Endothelial cell of umbilical vein (primary cell): ENCODE measurements at places on chromosomes 4 and X. TPM values are rescaled to one million over a fixed set of nuclear protein-coding genes. Genes with fewer than 3 reads are reported as not detected.
A peak's percentile ranks its signal among the peaks of the same experiment; 100 is the strongest.

Gene FAM184B
- not detected in 2 replicates for total RNA-seq

Gene SLC7A11
- total RNA-seq, result 79.3 and 82.7 TPM in 2 replicates

Gene USP26
- not detected in 2 replicates for total RNA-seq

Gene ETDB
- not detected in 2 replicates for total RNA-seq

Gene NUDT10
- not detected in 2 replicates for total RNA-seq

DNA sequence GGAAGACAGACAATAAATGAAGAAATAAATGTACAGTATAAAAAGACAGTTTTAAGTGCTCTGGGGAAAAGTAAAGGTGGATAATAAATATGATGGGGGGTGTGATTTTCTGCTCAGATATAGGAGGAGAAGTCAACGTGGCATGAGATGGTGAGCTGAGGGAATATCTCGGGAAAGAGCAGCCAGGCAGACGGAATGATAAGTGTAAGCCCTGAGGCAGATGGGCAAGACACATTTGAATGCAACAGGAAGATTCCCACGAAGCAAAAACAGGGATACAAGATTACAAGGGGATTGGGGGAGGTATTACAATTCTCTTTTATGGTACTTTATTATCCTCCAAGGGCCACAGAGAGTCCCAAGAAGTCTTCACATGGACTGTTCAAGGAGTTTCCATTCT, 11.1 kb downstream of the ANXA3 start:
- H3K27me3 ChIP-seq, result no peaks in the 10 kb centered on the region
- DNase-seq, result no peak
- H3K27ac ChIP-seq, result no peak overlapping the region

GRCh38 chrX:20124964-20125363, 8.3 kb upstream of the MAP7D2 start:
- no peaks in the 10 kb centered on the region for H3K4me1 ChIP-seq
- no peak overlapping the region for H3K4me3 ChIP-seq
- H3K27me3 ChIP-seq, result no peaks in the 10 kb centered on the region
- no peak for DNase-seq
- H3K36me3 ChIP-seq, result no peaks in the 10 kb centered on the region

- H3K4me3 ChIP-seq, result no peak overlapping the region
- no peaks in the 10 kb centered on the region for H3K4me1 ChIP-seq
- H3K36me3 ChIP-seq, result no peaks in the 10 kb centered on the region
- no peaks in the 10 kb centered on the region for H3K27me3 ChIP-seq
These were observed 76.3 kb upstream of the PACRGL start for GRCh38 chr4:20623939-20624338.

- no peaks in the 10 kb centered on the region for H3K4me1 ChIP-seq
- H3K4me3 ChIP-seq, result no peak overlapping the region
- no peaks in the 10 kb centered on the region for H3K27me3 ChIP-seq
- H3K36me3 ChIP-seq, result no peaks in the 10 kb centered on the region
These were observed 6.8 kb upstream of the ACSL4 start for GRCh38 chrX:109739625-109740432.

- H3K36me3 ChIP-seq, result no peaks in the 10 kb centered on the region
- no peaks in the 10 kb centered on the region for H3K4me1 ChIP-seq
- H3K27ac ChIP-seq, result no peak overlapping the region
- H3K4me3 ChIP-seq, result no peak overlapping the region
These were observed 105.8 kb downstream of the RNF150 start for GRCh38 chr4:141027421-141027820.

DNA sequence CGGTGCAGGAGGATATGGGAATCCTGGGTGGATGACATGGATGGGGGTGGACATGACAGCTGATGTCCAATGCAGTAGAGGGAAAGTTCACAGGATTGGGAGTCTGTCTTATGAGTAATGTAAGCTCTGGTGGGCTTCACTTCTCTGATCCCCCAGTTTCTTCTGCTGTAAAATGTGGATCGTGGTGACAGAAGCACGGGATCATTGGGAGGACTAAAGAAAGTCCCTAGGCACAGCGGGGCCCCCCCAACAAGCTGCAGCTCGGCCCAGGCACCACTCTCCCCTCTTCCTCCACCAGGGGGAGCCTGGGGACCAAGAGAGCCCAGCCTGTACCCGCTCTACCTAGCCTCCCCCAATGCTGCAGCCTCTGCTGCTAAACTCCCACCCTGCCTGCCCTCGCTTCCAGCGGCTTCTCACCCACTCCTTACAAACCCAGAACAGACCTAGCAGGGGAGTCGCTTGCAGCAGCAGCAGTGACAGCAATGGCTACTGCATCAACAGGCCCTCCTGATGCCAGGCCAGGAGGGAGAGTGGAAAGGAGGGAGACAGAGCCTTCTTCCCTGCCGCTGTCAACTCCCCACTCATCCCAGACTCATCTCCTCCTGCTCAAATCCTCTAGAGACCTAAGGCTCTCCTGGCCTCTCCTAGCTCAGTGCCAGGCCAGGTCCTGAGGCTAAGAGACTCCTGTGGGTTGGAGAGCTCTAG, 36.1 kb upstream of the IQSEC2 start:
- no peak overlapping the region for H3K4me3 ChIP-seq
- H3K27ac ChIP-seq, result no peak overlapping the region
- H3K4me1 ChIP-seq, result peaks cover 13% of the 10 kb centered on the region
- no peaks in the 10 kb centered on the region for H3K36me3 ChIP-seq
- peak; percentile 27 for DNase-seq
- peaks cover 34% of the 10 kb centered on the region for H3K27me3 ChIP-seq

DNA sequence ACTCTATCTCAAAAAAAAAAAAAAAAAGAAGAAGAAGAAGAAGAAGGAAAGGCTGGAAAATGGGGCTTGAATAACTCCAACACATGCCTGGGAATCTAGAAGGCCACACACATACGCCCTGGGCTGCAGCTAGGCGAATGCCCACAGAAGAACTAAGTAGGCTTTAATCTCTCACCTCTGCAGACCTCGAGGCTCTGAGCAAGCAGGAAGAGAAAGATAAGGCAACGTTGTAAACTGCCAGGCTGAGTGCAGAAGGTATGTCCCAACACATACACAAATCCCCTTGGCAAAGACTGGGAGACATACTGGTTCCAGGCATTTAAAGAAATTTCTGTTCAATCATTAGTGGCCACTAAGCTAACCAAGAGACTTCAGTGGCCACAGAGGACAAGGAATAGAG, 18.4 kb downstream of the SLC38A5 start:
- H3K36me3 ChIP-seq, result no peaks in the 10 kb centered on the region
- H3K4me3 ChIP-seq, result no peak overlapping the region
- H3K27ac ChIP-seq, result no peak overlapping the region
- no peaks in the 10 kb centered on the region for H3K27me3 ChIP-seq

DNA sequence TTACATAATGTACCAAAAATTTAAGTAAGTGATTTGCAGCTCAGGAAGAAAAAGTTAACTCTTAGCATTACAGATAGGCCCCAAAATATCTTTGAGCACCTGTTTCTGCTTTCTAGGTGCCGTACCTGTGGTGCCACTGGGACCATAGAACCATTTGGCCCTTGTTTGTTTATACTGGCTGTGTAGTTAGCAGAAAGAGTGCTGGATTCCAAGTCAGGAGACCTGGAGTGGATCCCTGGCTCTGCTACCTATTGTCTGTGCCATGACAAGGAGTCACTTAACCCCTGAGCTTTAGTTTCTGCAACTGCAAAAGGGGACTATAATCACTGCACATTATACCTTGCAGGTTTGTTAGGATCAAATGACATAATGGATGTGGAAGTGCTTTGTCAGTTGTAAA, 137.8 kb upstream of the GPR101 start:
- DNase-seq, result no peak
- no peaks in the 10 kb centered on the region for H3K4me1 ChIP-seq
- H3K4me3 ChIP-seq, result no peak overlapping the region
- H3K27ac ChIP-seq, result no peak overlapping the region

- no peak overlapping the region for H3K27ac ChIP-seq
- H3K4me1 ChIP-seq, result no peaks in the 10 kb centered on the region
- H3K27me3 ChIP-seq, result no peaks in the 10 kb centered on the region
- no peak for DNase-seq
These were observed 45.0 kb downstream of the PDHA1 start for GRCh38 chrX:19388741-19389140.

- H3K4me3 ChIP-seq, result no peak overlapping the region
- H3K4me1 ChIP-seq, result no peaks in the 10 kb centered on the region
- no peak overlapping the region for H3K27ac ChIP-seq
- no peaks in the 10 kb centered on the region for H3K36me3 ChIP-seq
- H3K27me3 ChIP-seq, result peaks cover 1% of the 10 kb centered on the region
These were observed 44.8 kb upstream of the TMEM150C start for GRCh38 chr4:82606622-82607021.

DNA sequence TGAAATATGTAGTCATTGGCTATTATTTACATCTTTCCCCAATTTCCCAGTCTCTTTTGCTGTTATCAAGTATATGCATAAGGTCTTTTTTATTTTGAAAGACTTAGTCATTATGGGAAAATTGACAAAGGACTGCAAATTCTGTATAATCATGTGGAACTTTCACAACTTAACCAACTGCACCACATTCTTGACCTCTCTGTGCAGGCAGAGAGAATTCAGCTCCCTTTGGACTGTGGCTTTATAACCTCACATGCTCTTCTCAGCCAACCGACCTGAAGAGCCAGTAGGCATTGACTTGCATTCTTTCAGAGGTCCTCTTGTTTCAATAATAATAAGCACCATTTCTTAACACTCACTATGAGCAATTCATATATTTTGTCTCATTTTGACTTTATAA, 66.9 kb downstream of the ANXA3 start:
- peaks cover 9% of the 10 kb centered on the region for H3K4me1 ChIP-seq
- H3K27me3 ChIP-seq, result no peaks in the 10 kb centered on the region
- DNase-seq, result no peak
- H3K36me3 ChIP-seq, result no peaks in the 10 kb centered on the region

GRCh38 chr4:165678236-165678935, 194.7 kb upstream of the TLL1 start:
- no peak for DNase-seq
- no peak overlapping the region for H3K27ac ChIP-seq
- H3K27me3 ChIP-seq, result no peaks in the 10 kb centered on the region
- no peak overlapping the region for H3K4me3 ChIP-seq
- no peaks in the 10 kb centered on the region for H3K36me3 ChIP-seq
- peaks cover 5% of the 10 kb centered on the region for H3K4me1 ChIP-seq

GRCh38 chrX:17459661-17460060, 84.7 kb downstream of the NHS start:
- no peaks in the 10 kb centered on the region for H3K4me1 ChIP-seq
- H3K27ac ChIP-seq, result no peak overlapping the region
- no peak for DNase-seq

GRCh38 chr4:22072240-22072639, 123.7 kb upstream of the KCNIP4 start:
- H3K4me1 ChIP-seq, result no peaks in the 10 kb centered on the region
- H3K36me3 ChIP-seq, result no peaks in the 10 kb centered on the region
- no peak overlapping the region for H3K27ac ChIP-seq

DNA sequence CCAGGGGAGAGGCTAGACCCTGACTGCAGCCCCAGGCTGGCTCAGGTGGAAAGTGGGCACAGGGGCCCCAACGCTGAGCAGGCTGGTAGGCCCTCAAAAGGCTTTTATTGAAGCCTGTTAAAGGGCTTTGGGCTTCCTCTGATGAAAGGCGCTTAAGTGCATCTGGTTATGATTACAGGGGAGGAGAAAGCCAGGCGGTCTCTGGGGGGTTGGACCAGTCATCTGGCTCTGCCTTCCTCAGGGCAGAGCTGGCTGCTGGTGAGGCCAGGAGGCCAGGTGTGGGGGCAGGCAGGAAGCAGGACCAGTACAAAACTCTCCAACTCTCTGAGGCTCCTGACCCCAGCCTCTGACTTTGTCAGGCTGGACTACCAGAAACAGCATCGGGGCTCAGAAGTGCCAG, 68.8 kb upstream of the BCOR start:
- no peaks in the 10 kb centered on the region for H3K36me3 ChIP-seq
- H3K4me1 ChIP-seq, result peaks cover 15% of the 10 kb centered on the region

- no peak for DNase-seq
- H3K36me3 ChIP-seq, result no peaks in the 10 kb centered on the region
- H3K4me1 ChIP-seq, result no peaks in the 10 kb centered on the region
- H3K27ac ChIP-seq, result no peak overlapping the region
These were observed 61.9 kb downstream of the ARHGAP10 start for GRCh38 chr4:147793569-147794313.

DNA sequence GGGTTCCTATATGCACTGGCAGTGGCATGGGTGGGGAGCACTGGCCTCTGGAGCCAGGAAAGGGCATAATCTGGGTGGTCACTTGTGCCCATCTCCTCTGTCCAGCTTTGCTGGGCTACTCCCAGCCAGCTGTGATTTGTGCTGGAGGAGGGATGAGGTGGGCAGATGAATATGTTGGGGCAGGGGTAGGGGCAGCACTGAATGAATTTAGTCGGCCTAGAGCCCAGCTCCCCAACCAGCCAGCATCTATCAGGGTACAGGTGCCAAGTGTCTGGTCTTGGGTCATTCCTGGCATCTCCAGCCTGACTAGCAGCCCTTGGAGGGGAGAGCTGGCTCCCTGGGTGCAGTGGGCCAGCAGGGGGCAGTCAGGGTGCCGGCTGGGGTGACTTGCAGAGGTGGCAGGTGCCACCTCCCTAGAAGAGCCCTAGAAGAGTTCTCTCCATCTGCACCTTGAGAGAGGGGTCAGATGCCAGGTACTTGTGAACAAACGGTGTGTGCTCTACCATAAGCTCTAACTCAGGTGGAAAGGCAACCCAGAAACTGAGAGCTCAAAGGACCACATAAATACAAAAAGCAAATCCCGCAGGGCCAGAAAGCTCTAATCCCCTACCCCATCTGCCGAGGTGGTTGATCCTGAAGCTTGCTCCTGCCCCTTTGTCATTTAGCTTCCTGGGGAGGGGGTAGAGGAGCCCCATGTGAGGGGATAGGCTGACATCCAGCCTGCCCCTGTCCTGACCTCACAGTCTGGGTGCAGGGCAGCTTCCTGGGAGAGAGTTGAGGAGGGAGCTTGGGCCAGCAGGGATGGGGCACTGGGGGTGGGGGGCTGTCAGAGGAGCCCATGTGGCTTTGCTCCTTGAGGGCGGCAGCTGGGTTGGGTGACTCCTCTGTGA, 2.2 kb downstream of the SORCS2 start:
- H3K27me3 ChIP-seq, result peaks cover 43% of the 10 kb centered on the region
- no peaks in the 10 kb centered on the region for H3K36me3 ChIP-seq
- H3K4me1 ChIP-seq, result no peaks in the 10 kb centered on the region

DNA sequence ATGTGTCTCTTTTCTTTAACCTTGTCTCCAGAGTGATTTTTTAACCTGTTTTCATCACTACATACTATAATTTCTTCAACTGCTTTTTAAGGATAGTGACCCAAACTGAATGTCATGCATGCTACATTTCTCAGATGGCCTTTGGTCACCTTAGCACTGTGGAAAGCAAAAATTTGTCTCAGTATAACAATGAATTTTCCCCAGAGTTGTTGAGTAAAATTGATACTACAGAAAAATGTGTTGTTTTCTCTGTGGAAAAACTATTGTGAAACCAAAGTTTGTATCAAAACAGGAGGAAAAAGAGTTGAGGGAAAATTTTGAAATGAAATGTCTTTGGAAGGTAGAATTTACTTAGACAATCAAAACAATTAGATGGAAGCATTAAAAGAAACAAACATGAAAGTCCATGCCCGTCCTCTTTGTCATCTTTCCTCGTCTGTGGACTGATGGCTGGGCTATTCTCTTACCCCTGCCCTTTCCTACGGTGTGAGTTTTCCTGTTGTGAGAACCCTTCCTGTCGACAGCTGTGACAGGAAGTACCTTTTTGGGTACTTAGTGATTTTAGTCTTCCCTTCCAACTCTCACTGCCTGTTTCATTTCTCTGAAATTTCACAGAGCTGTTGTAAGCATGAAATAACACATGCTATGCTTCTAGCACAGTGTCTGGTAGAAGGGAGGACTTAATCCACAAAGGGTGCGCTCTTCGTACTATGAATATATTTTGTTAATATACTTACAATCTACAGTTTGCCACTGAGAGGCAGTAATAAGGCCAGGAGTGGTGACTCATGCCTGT, 50.8 kb downstream of the LRP2BP start:
- DNase-seq, result peak; percentile 51
- H3K4me1 ChIP-seq, result peaks cover 19% of the 10 kb centered on the region
- H3K4me3 ChIP-seq, result peak overlapping the region; percentile 12
- no peaks in the 10 kb centered on the region for H3K27me3 ChIP-seq
